HT1080 (cell line): ENCODE measurements at places on chromosomes 12 and 14. TPM values are rescaled to one million over a fixed set of nuclear protein-coding genes. Genes with fewer than 3 reads are reported as not detected.

The C14orf39 gene
- not detected in 2 replicates for total RNA-seq

The MMAB gene
- total RNA-seq: 47.7 and 61.5 TPM in 2 replicates

The MEG3 gene
- not detected in 2 replicates for total RNA-seq

The GNG2 gene
- total RNA-seq: 3.3 and 5.1 TPM in 2 replicates

The HOXC9 gene
- total RNA-seq: 9.7 and 12.2 TPM in 2 replicates
